H4 (cell line): ENCODE measurements at places on chromosomes 5 and 9. TPM values are rescaled to one million over a fixed set of nuclear protein-coding genes. Genes with fewer than 3 reads are reported as not detected.

SPTLC1 gene
- total RNA-seq = 92.3 and 94.6 TPM in 2 replicates

DNA sequence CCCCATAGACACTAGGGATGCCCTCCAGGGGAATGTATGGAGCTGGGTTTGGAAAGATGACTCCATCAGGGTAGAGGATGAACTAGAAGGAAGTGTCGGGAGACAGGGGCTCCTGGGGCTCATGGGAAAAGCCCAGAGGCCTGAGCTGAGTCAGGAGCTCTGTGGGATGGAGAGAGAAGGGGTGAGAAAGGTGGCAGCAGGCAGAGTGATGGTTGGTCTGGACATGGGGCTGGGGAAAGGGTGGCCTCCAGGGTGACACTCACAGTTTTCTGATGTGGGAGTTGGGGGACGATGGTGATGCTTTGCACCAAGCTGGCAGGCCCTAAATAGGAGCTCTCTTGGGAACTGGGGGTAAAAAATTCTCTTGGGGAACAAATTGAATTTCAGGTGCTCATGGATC, 213.5 kb upstream of the MVB12B start:
- DNase-seq = no peak

GRCh38 chr5:40402007-40402364, 277.7 kb upstream of the PTGER4 start:
- no peak for DNase-seq

GRCh38 chr5:123582550-123583285, 70.7 kb downstream of the CSNK1G3 start:
- no peak for DNase-seq

GRCh38 chr9:114452219-114453165, 52.8 kb downstream of the WHRN start:
- no peak for DNase-seq

- DNase-seq = no peak
Measured at GRCh38 chr9:89465726-89466308, 32.1 kb downstream of the SEMA4D start.
